ENCODE measurements at places on chromosomes 13 and 19. TPM values are rescaled to one million over a fixed set of nuclear protein-coding genes. Genes with fewer than 3 reads are reported as not detected.

Gene CEACAM8
- not detected for total RNA-seq

Gene ZNF628
- 8.7 TPM for total RNA-seq

Gene VPS36
- 34.9 TPM for total RNA-seq

Gene STARD13
- 0.40 TPM for total RNA-seq

Gene CRX
- total RNA-seq: not detected

Gene NTN5
- 0.11 TPM for total RNA-seq

Gene IZUMO2
- total RNA-seq: not detected

Gene TRMT1
- 138 TPM for total RNA-seq

Gene RFPL4A
- not detected for total RNA-seq

Gene SIGLEC10
- total RNA-seq: 2.4 TPM

Gene THSD1
- 0.26 TPM for total RNA-seq

Gene ZNF8
- total RNA-seq: 4.4 TPM

Gene CEACAM3
- not detected for total RNA-seq

Gene NALCN
- total RNA-seq: not detected

Gene ZNF541
- 0.44 TPM for total RNA-seq

Gene ZNF304
- 10.3 TPM for total RNA-seq

Gene TFDP1
- 176 TPM for total RNA-seq

Gene SELENOW
- total RNA-seq: 122 TPM

Gene JSRP1
- 0.73 TPM for total RNA-seq

Gene RASAL3
- 120 TPM for total RNA-seq

Gene CCNA1
- not detected for total RNA-seq

Gene KLHL1
- not detected for total RNA-seq

Gene DGKH
- total RNA-seq: 10.2 TPM

Gene ERICH6B
- not detected for total RNA-seq

All from CD8-positive, alpha-beta memory T cell (primary cell).